ENCODE measurements at places on chromosomes 1 and 21.

GRCh38 chr1:234933475-234933874, 195.2 kb downstream of the TOMM20 start:
- no peak for DNase-seq

GRCh38 chr1:47529520-47530098, 91.8 kb downstream of the FOXD2 start:
- DNase-seq = no peak

- no peak for DNase-seq
Measured at GRCh38 chr1:51790385-51790784, 88.1 kb downstream of the NRDC start.

DNA sequence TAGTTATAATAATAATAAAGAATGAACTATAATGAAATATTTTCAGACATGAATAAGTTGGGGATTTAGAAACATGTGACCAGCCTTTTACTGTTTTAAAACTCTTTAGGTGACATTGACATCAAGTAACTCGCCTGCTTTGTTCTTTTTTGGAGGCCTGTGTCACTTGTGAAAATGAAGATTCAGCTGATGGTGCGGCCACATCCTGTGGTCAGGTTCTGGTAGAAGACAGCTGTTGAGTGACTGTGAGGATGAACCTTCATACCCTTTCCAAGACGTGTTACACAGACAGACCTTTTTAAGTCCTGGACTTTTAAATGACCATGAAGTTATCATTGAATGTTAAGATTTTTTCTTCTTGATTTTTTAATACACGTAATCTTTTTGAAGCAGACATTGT, 10.3 kb downstream of the UTS2 start:
- no peak for DNase-seq

DNA sequence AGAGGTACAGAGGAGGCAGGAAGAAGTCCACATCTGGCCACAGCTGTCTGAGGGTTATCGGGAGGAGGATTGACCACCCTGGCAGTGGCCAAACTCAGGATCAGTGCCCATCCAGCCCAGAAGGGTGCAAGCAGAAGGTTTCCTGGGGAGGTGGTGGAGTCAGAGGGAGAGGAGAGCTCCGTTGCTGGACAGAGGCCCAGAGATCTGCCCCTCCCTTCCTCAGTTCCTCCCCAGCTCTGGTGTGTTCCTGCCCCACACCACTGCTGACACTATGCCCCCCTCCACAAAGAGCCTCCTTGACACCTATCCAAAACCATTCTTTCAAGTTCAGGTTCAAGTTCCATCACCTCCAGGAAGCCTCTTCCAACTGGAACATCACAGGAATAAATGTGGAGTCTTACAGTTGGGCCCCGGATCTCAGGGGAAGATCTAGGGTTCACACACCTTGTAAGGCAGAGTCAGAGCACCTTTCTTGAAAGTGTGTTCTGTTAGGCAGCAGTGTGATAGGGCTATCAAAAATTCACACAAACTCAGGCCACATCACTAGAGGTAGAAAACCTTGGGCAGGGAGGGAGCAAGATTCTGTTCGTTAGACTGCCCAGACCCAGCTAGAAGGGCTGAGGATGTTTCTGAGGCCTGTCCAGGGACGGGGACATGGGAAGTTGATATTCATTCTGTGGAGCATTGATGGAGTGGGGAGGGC, 7.4 kb downstream of the LDLRAD1 start:
- DNase-seq = no peak

DNA sequence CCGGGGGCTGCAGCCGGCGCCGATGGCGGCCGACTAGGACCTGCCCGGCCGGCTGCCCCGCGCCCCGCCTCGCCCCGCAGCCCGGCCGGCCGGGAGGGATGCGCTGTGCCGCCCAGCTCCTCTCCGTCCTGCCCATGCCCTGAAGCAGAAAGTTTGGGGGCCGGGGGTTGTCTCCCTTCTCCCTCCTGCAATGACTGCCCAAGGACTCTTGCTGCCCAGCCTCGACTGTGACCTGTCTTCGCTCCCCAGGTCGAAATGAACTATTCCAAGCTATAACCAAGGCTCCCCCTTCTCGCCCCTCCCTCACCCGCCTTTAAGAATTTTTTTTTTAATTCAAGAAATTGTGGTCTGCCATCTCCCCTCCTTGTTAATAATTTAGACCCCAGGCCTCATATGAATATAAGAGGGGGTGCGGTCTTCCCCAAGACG, 361 bp downstream of the TMCC2 start:
- no peak for DNase-seq

DNA sequence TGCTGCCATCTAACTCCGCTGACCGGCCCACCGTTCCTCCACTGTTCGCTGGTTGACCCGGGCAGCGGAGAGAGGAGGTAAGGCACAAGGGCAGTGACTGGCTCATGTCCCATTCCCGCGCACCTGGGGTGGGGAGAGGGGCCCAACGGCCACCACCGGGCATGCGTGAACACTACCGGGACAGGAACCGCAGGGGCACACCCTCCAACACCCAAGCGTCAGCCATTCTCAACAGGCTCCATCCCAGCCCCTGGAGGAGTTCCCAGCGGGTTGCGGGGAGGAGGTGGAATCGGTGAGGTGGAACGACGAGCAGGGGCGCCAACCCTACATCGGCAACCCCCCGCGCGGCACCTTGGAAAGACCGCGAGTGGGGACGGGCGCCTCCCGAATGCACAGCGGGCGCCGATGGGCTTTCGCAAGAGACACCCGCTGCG, 126.7 kb downstream of the LIPI start:
- no peak for DNase-seq

DNA sequence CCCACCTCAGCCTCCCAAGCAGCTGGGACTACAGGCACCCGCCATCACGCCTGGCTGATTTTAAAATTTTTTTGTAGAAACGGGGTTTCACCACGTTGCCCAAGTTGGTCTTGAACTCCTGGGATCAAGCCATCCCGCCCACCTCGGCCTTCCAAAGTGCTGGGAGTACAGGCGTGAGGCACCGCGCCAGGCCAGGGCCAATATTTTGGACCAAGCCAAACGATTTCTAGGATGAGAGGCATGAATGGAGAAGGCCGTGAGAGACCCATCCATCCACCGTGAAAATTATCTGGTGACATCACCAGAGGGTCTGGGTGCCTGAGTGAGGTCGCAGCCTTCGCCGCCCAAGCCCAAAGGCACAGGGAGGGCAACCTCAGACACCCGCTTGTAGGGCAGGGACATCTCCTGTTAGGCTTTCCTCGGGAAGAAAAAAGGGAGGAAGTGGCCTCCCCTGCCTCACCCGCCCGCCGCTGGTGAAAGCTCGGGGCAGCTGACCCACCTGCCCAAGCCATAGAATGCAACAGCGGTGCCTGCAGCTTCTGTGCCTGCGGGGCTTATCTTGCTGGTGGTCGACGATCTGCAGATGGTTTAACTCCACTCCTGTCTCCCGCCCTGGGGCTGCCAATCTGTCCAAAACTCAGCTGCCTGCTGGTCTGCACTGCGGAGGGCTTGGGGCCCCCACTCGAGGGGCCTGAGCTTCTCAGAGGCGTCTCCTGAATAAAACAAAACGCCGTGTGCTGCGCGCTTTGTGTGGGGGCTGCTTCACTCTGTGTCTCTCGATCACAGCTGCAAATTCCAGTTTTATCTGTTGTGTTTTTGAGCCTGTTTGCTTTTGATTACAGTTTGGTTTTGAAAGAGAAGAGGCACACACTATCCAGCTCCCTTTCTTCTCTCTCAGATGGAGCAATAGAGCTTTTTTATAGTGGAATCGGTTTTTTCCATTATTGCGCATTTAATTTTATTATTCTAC, 85.8 kb downstream of the MRPS6 start:
- DNase-seq = no peak

DNA sequence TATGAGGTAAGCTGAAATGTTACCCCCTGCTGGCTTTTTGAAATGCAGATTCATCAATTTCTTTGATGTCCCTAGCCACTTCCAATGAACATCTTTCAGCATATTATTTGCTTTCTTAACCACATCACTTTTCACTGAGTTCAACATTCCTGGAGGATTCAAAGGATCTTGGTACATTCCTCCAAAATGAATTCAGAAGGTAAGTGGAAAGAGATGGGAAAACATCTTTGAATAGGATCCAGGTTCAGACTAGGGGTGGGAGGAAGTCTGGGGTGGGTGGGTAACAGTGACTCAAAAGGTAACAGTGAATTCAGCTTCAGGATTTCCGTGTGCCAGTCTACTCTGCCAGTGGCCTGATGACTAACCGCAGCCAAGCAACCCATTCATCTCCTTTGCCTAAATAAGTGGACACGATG, 180.7 kb downstream of the ZC3H11B start:
- no peak for DNase-seq

DNA sequence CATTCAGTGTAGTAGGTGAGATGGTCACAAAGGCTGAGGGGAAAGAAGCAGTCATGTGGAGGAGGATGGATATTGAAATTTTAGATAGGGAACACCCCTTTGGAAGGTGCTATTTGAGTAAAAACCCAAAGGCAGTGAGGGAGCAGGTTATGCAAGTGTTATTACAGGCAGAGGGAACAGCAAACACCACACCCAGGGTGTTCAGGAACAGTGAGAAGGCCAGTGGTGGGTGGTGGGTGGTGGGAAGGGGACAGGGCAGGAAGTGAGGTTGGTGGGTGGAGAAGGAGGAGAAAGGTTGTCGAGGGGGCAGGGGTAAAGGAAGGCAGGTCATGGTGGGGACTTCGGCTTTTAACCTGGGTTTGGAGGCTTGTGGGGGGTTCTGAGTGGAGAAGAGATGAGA, 39.2 kb upstream of the SCMH1 start:
- no peak for DNase-seq

DNA sequence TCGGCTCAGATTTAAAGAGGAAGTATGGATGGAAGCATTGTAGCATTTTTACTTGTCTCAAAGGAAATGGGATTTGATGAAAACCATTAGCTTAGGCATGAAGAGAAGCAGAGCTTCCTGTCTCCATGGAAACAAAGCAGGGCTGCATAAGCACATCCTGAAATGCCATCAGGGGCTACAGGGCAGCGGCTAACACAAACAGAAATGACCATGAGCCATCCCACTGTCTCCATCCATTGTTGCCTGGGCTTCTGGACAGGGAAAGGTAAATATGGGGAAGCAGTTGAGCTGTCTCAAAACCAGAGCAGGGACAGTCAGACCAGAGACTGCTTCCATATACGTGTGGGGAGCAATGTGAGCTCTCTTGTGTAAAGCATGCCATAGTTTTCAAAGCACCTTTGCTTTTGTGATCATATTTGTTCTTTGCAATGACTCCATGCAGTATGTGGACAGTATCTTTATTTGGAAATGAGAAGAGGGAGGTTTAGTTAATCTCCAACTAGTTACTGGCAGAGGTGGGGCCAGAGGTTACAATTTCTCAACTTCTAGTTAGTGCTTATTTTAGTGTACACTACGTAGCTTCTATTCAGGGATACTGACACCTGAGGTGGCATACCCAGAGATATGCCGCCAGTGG, 176.1 kb downstream of the CACNA1E start:
- no peak for DNase-seq

DNA sequence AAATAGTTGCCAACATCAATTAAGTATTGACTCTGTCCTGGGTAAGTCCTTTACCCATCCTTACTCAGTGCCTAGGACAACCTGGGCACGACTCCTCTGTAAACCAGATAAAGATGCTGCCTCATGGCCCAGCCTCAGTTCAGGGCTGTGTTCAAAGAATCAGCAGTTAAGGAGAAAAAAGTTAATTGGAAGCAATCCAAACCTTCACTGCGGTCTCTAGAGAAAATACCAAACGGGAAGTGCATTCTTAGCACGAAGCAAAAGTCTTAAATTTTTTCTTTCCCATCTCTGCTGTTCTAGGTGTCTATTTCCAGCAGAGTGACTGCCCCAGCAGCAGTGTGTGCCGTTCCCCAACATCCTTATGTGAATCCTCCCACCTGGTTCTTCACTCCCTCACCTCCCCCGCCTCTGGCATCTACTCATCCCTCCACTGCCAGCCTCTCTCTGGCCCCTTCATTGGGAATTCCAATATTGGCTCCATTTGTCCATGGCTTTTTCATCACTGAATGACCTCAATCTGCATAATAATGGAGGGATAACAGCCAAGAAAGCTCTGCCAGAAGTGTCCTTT, 23.2 kb downstream of the KANK4 start:
- no peak for DNase-seq

GRCh38 chr1:18962121-18962721, 5.7 kb upstream of the IFFO2 start:
- no peak for DNase-seq

DNA sequence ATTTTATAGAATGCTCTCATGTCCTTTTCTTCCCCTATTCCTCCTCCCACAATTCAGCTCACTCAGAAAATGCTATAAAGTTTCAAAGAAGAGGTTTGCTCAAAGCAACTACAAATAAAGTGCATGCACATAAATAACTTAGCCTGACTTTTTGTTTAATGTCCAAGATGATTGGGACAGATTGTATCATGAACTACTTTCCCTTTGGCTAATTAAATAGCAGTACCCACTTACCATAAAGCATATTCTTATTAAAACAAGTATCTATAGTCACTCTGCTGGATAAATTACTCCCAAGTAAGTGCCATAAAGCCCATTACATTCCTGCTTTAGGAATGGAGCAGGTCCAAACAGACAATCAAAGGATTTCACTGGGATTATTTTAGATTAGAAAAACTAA, 576.0 kb downstream of the LMO4 start:
- DNase-seq = no peak

GRCh38 chr1:103106426-103107341, 1.6 kb downstream of the COL11A1 start:
- no peak for DNase-seq

DNA sequence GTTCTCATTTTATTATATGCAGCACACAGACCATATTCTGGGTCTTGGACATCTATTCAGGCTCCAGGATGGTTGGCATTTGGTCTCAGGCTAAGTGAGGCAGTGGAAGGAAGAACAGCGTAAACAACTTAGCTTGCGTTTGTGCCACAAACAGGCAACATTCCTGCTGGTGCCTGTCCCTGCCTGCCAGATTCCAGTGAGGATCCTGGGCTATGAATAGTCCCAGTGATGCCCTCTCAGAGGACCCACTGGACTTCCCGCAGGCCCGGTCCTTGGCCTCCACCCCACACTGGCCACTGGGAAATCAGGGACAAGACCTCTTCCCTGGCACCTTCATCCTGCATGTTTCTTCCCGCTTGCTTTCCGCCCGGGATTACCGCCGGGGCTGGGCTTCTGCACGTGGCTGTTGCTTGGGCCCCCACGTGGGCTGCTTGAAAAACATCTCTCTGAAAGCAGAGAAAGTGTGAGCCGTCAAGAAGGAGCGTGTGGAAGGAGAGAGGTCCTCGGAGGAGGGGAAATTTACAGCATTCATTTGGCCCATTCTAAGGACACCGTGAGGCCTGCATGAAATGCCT, 145.1 kb upstream of the WNT4 start:
- no peak for DNase-seq

- DNase-seq = no peak
Measured at GRCh38 chr1:210237479-210237878, 4.9 kb downstream of the SERTAD4 start.

- DNase-seq = no peak
Measured at GRCh38 chr1:47980501-47980900, 16.7 kb downstream of the TRABD2B start.

DNA sequence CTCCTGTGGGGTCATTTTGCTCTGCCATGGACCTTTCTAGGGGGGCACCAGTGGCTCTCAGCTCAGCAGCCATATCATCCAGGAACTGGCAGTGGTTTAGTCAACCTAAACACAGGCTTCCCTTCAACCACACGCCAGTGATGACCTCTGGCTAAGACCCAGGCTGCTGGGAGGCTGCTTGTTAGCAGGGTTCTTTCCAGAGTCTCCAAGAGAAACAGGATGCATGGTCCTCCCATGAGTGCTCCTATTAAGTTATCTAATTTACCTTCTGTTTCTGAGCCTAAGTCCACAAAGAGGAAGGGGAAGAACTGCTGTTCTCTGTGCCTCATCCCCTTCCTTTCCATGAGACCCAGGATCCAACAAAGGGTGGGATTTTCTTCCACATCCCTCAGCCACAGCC, 137.3 kb upstream of the PLXNA2 start:
- no peak for DNase-seq

GRCh38 chr21:18368205-18368604, 35.4 kb downstream of the TMPRSS15 start:
- no peak for DNase-seq
